Urinary bladder (tissue), 4 donors: ENCODE measurements at places on chromosomes 6 and 20.

DNA sequence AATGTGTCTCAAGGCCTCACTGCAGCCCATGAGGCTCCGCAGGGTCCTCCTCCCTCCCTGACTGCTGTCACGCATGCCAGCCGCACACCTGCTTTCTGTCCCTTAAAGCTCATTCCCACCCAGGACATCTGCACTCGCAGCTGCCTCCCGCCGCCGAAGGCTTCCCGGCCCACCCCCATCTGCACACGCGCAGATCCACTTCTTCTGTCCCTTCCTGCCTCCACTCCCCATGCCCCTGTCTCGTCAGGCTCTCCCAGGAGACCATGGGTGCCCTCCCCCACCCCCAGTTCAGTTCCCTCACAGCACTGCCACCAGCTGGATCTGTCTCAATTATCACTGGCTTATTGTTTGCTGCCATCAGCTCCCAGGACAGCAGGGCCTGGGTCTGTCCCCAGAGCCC lies 63.0 kb downstream of the RIPOR3 start:
- no peak for DNase-seq

DNA sequence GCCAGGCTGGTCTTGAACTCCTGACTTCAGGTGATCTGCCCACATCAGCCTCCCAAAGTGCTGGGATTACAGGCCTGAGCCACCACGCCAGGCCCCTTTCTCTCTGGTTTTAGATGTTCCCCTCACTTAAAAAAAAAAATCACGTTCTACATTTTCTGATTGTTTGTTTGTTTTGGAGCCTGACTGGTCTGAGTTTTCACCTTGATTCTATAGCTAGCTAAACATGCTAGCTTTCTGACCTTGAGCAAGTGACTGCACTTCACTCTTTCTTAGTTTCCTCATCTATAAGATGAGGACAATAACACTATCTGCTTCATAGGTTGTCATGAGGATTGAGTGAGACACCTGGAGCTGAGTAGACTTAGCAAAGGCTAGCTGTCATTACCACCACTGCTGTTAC lies 43.7 kb downstream of the SHLD1 start:
- DNase-seq: no peak

DNA sequence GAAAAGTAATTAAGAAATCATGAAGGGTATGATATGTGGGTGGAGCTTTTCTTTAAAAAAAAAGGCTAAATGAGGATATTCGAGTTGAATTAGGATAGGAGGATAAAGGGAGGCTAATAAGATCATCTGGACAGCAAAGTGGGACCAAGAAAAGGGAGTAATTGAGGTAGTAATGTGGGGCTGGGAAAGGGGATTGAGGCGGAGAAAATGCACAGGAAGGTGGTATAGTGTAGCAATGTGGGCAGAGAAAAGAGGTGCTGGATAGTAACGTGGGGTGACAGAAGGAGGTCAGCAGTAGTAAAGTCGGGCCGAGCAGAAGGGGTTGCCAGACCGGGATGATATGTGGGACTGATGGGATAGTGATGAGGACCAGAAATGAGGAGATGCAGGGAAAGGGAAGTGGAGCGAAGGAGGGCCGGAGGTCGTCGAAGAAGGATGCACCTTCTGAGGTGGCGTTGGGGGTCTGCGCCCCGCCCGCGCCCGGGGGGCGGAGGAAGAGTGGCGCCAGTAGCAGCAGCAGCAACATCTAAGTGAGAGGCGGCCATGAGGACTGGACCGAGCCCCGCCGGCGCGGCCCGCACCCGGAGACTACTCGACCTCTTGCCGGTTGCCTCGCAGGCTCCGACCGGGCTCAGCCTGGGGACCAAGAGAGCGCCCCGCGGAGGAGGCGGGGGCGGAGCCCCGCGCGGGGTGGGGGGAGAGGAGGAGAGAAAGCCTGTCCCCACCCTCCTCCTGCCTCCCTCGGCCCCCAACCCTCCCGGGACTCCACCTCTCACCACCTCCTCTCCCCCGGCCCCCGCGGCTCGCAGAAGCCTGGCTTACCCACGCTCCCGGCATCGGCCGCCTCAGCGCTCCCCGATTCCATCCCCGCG lies 887 bp downstream of the GABBR1 start:
- no peak for DNase-seq

DNA sequence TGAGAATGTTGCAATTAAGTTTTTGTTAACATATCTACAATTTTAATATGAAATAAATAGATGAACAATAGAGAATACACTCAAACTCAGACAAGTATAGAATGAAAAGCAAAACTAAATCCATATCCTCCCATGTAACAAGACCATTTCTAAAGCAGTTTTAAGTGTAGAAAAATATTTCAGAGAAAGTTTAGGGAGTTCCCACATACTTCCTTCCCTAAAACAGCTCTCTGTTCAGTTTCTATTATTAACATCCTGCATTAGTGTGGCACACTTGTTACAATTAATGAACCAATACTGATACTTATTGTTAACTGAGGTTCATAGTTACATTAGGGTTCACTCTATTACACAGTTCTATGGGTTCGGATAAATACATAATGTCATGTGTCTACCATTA lies 38.4 kb downstream of the HLA-DRB5 start:
- no peak for DNase-seq

- DNase-seq: no peak
Observed at GRCh38 chr20:17694767-17695166, 5.0 kb upstream of the BANF2 start.
